Progenitor cell of endocrine pancreas (in vitro differentiated cells): ENCODE measurements at places on chromosomes 7 and 10. TPM values are rescaled to one million over a fixed set of nuclear protein-coding genes. Genes with fewer than 3 reads are reported as not detected.

- DNase-seq: no peak
- H3K36me3 ChIP-seq: no peaks in the 10 kb centered on the region
- H3K27me3 ChIP-seq: peaks cover 44% of the 10 kb centered on the region
These were observed 48.7 kb downstream of the GCC1 start for GRCh38 chr7:127536741-127537140.

DNA sequence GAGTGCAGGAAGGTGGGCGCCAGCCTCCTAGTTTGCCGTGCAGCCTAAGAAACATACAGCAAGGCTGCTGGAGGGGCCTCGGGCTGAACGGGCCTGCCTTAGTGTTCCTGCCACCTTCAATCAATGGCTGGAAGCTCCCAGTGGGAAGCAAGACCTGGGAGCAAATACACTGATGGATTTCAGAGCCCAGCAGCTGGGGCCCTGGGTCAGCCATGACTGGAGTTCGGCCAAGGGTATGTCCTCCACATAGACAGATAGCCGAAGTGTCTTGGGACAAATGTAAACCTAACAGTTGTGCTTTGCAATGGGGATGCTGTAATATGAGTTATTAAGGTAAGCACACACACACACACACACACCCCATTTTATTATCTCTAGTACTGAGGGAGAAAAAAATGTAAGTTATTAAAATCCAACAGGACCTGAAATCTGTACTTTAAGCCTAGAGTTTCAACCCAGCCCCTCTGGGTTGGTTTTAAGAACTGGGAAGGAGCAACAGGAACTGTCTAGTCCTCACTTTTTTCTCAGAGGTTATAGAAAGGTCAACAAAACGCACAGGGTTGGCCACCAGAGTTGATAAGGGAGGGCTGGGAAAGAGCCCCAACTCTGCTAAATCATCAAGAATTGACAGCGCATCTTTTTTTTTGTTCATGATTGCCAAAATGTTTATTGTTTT, 50.0 kb upstream of the CELF2 start:
- no peak for DNase-seq
- no peak overlapping the region for H3K27ac ChIP-seq
- peaks cover 20% of the 10 kb centered on the region for H3K27me3 ChIP-seq
- peaks cover 5% of the 10 kb centered on the region for H3K4me1 ChIP-seq
- H3K36me3 ChIP-seq: no peaks in the 10 kb centered on the region
- H3K4me3 ChIP-seq: no peak overlapping the region

DNA sequence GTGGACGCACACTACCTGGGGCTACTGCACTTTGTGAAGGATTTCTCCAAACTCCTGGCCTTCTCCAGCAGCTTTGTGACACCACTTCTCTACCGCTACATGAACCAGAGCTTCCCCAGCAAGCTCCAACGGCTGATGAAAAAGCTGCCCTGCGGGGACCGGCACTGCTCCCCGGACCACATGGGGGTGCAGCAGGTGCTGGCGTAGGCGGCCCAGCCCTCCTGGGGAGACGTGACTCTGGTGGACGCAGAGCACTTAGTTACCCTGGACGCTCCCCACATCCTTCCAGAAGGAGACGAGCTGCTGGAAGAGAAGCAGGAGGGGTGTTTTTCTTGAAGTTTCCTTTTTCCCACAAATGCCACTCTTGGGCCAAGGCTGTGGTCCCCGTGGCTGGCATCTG, 14.0 kb downstream of the GPR146 start:
- H3K4me3 ChIP-seq: no peak overlapping the region

DNA sequence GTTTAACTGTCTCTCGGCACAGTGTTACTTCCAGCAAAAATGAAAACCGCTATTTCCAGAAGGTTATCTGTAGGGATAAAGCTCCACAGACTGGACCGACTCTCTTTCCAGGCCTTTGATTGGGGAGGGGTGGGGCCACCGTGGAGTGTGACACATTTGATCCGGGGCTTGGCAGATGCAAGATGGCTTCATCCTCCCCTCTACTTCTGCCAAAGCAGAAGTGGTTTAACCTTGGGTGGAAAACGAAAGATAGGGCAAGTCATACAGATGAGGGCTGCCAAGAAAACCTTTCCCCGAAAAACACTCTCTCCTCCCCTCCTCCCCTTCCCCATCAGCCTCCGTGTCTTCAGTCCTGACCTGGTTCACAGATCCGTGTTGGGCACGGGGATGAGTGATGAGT, 139.7 kb upstream of the SH2B2 start:
- H3K4me1 ChIP-seq: no peaks in the 10 kb centered on the region
- no peak for DNase-seq
- peaks cover 10% of the 10 kb centered on the region for H3K36me3 ChIP-seq
- H3K27ac ChIP-seq: no peak overlapping the region
- H3K27me3 ChIP-seq: no peaks in the 10 kb centered on the region

- H3K4me3 ChIP-seq: peak overlapping the region; percentile 35
- peaks cover 5% of the 10 kb centered on the region for H3K36me3 ChIP-seq
- no peaks in the 10 kb centered on the region for H3K27me3 ChIP-seq
- peaks cover 15% of the 10 kb centered on the region for H3K4me1 ChIP-seq
- H3K27ac ChIP-seq: peak overlapping the region; percentile 62
- DNase-seq: no peak
These were observed 3.4 kb upstream of the FIS1 start for GRCh38 chr7:101248276-101248675.

GRCh38 chr7:116953372-116953905, at the start of gene ST7:
ST7 (plus strand) TSS chr7:116953501; CDS start chr7:116953541, 40 bp downstream.
- H3K27me3 ChIP-seq: no peaks in the 10 kb centered on the region
- peak; percentile 27 for DNase-seq
- H3K36me3 ChIP-seq: peaks cover 2% of the 10 kb centered on the region
- H3K4me1 ChIP-seq: peaks cover 20% of the 10 kb centered on the region

DNA sequence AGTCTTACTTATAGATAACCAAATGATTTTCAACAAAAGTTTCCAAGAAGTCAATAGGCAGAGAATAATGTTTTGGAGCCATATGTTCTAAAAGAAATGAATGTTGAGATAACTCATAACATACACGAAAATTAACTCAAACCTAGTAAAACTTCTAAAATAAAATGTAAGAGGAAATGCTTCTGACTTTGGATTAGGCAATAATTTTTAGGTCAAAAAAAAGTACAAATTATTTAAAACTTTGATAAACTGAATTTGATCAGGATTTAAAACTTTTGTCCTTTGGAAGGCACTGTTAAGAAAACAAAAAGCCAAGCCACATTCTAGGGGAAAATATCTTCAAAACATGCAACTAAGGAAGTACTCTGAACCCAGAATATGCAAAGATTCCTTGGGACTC, 148.2 kb upstream of the GPR22 start:
- H3K36me3 ChIP-seq: peaks cover 15% of the 10 kb centered on the region
- H3K27me3 ChIP-seq: no peaks in the 10 kb centered on the region
- H3K4me3 ChIP-seq: no peak overlapping the region
- H3K27ac ChIP-seq: no peak overlapping the region
- DNase-seq: no peak

DNA sequence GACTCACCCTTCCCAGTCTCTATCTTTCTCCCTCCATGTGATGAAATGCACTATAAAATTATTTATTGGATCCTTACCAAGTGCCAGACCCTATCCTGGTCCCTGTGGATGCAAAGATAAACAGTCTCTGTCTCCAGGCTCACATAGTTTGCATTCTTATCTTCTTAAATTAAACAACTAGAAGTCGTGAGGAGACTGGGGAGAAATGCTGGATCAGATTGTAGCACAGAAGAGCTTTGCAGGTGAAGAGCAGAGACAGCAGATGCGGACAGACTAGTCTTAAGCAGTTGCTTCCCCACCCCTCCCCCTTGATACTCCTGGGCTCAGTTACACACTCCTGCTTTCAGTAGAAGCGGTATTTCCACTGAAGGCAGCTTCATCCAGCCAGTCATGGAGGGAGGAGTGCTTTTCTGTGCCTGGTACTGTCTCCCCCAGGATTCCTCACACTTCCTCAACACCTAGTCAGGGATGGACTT, 20.8 kb upstream of the CDK1 start:
- no peaks in the 10 kb centered on the region for H3K36me3 ChIP-seq
- no peak overlapping the region for H3K27ac ChIP-seq
- DNase-seq: no peak

- H3K27me3 ChIP-seq: peaks cover 5% of the 10 kb centered on the region
- no peak for DNase-seq
- no peak overlapping the region for H3K4me3 ChIP-seq
- H3K36me3 ChIP-seq: no peaks in the 10 kb centered on the region
These were observed 205.2 kb upstream of the SVIL start for GRCh38 chr10:29839826-29840515.

DNA sequence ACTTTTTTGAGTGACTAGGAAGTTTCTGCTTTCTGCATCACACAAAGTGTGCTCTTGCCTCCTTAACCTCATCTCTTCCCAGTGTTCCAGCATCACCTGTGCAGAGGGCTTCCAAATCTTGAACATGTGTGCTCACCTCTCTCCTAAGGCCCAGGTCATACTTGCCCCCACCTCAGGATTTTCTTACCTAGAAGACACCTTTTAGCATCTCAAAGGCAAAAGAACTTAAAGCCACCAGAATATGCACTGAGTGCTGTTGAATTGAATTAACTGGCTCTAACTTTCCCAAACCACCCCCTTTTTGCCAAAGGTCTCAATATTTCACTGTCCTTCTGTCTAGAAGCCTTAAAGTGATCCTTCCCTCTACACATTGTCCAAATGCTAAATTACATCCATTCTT, 66.5 kb downstream of the SRI start:
- H3K27ac ChIP-seq: no peak overlapping the region
- peaks cover 3% of the 10 kb centered on the region for H3K27me3 ChIP-seq
- H3K4me1 ChIP-seq: peaks cover 13% of the 10 kb centered on the region
- DNase-seq: no peak
- H3K36me3 ChIP-seq: peaks cover 18% of the 10 kb centered on the region

DNA sequence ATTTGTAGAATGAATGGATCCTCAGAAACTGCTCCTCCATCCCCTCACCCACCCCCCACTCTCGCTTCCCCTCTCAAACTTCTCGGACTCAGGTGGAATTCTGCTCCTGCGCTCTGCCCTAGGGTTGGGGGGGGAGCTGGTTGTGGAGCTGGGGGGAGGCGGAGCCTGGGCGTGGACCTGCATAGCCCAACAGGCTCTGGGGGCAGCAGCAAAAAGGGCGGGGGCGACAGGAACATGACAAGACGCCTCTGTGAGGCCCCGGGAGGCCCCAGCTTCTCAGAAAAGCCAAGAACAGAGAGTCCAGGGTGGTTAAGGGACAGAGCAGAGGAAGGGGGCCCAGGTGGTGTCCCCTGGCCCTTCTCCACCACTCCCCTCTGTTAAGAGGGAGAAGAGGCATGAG, 3.5 kb downstream of the TSC22D4 start:
- H3K27me3 ChIP-seq: no peaks in the 10 kb centered on the region
- H3K4me3 ChIP-seq: peak overlapping the region; percentile 31
- H3K4me1 ChIP-seq: peaks cover 9% of the 10 kb centered on the region

DNA sequence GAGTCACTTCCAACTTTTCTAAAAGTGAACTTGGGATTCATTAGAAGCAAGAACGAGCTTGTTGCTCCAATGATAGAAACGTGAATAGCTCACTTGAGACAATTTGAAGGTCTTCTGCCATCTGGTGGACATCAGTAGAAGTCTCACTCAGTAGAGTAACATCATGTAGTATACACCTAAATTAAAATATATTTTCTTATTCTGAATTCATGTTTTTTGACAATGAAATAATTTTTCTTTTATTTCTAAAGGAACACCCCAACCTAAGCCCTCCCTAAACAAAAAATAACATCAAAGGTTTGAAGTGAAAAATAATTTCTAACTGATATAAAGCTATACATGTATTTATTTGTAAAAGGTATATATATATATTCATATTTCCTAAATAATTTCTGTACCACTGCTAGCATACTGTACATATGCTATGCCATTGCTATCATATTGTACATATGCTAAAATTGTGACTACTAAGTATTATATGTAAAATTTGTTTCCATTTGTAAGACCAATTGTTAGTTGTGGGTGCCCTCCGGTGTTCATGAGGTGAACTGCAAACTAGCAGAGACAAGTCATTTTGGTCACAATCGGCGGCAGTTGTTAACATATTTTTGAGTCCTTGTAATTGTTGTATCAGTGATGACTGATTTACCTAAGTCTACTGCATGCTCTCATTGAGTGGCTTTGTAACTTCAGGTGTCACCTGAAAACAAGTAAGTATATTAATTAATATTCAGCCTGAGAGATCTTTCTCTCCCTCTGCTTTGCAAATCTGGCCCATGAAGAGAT, 121.9 kb downstream of the PTPRZ1 start:
- H3K27me3 ChIP-seq: no peaks in the 10 kb centered on the region
- no peaks in the 10 kb centered on the region for H3K4me1 ChIP-seq
- peak; percentile 27 for DNase-seq
- no peaks in the 10 kb centered on the region for H3K36me3 ChIP-seq
- H3K4me3 ChIP-seq: no peak overlapping the region
- H3K27ac ChIP-seq: no peak overlapping the region

DNA sequence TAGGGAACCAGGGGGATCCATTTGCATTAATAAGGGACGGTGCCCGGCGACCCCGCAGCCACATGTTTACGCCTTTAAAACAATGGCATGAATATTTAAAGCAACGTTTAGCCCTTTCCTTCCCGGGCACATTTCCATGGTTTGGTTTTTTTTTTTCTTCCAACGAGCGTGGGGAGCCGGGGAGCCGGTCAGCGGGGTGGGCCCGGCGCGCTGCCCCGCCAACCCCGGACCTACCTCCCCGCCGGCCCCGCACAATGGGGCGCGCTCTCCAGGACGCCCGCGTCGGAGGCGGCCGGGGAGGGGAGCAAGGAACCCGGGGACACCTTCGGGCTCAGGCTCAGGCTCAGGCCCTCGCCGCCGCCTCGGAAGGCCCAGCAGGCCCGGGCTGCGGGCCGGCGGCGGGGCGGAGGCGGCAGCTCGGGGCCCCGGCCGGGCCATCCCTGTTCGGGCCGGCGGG, 1.0 kb downstream of the SEPHS1 start:
- H3K36me3 ChIP-seq: peaks cover 8% of the 10 kb centered on the region
- peak overlapping the region; percentile 97 for H3K27ac ChIP-seq
- H3K27me3 ChIP-seq: peaks cover 23% of the 10 kb centered on the region
- H3K4me1 ChIP-seq: peaks cover 23% of the 10 kb centered on the region

GRCh38 chr10:129921801-129922597, 42.1 kb downstream of the EBF3 start:
- H3K27ac ChIP-seq: no peak overlapping the region
- DNase-seq: no peak
- no peak overlapping the region for H3K4me3 ChIP-seq
- H3K27me3 ChIP-seq: peaks cover 54% of the 10 kb centered on the region

DNA sequence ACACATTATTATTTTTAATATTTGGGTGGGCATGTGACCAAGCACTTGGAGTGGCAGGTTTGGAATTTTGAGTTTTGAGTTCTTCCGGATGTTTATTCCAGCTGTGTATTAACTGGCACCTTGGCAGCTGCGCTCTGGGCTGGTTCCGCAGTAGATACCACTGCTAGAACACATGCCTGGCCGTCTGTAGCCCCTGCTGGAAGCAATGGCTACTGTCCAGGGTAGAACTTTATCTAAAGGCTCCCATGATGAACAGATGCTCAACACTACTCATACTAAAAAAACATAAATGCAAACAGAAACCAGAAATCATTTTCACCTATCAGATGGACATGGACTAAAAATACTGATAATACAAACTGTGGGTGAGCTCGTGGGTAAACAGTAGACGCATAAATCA, 19.4 kb upstream of the SH3PXD2A start:
- no peak overlapping the region for H3K27ac ChIP-seq
- peaks cover 2% of the 10 kb centered on the region for H3K27me3 ChIP-seq
- H3K4me3 ChIP-seq: no peak overlapping the region
- H3K4me1 ChIP-seq: peaks cover 2% of the 10 kb centered on the region

Gene HECW1
- 0.09 and 0.50 TPM in 2 replicates for total RNA-seq

Gene CCDC71L
- 20.3 and 21.0 TPM in 2 replicates for total RNA-seq

Gene PTEN
- 66.7 and 71.0 TPM in 2 replicates for total RNA-seq

Gene CEP55
- 9.1 and 10.5 TPM in 2 replicates for total RNA-seq

Gene OR13A1
- 0.38 TPM in 2 replicates for total RNA-seq

Gene OR2A1
- total RNA-seq: 0.12 TPM in 1 of 2 replicates, not detected in the other
